Stimulated activated CD4-positive, alpha-beta T cell treated with anti-CD3 and anti-CD28 coated beads, Interleukin-1b, Interleukin-23, amount 100 ng/mL, for 4 hours (primary cell): ENCODE measurements at places on chromosomes 4 and X.

DNA sequence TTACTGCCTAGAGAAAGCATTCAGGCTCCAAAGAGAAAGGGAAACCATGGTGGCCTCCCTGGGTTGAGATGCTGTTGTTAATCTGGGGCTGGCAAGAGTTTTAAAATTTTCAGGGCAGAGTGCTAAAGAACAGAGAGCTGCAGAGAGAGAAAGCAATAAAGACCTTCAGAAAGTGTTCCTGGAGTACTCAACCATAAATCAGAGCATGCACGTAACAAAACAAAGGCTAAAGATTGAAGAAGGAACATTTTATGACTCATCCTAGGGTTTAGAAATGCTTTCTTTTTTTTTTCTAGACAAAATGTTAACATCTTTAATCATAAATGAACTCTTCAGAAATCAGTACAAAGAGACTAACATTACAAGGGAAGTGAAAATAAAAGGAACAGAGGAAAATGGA, 562.3 kb upstream of the NDST4 start:
- DNase-seq, result no peak

DNA sequence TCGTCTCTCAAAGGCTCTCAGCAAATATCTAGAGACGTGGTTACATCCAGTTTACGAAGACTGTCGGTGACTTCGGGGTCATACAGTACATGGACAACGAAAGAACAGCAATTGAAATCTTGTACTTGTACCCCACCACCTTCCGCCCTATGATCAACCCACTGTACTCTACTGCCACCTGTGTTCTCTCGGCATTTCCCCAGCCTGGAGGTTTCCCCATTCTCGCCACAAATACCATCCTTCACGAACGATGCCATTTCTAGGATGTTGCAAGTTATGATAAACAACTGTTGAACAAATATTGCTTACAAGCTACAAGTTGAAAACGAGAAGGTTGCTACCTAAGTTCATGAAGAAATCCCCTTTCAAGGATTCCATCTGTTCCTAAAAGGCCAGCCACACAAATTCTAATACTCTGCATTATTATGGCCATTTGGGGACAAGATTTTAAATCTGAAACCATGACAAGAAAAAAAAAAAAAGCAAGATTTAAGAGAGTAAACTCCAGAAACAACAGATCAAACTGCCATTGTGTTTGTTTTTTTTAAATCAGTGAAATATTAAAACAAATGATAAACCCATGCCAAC, 1.6 kb downstream of the APBB2 start:
- no peak for DNase-seq

- DNase-seq, result no peak
Observed at GRCh38 chr4:183544109-183544508, 39.3 kb downstream of the ING2 start.

DNA sequence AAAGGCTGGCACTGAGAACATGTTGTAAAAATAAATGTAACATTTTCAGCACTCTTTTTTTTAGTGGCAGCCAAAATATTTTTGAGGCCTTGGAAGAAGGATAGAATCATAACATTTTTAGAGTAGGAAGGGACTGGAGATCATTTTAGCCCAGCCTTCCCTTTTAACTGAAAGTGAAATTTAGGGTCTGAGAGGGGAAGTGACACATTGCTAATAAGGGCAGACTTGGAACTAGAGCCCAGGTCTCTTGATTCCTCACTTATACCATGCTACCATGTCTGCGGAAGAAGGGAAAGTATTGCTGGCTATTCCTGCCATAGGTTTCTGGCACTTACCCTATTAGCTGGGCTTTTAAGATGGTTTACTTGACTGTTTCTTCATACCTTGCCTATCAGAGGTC, 4.8 kb downstream of the WDR44 start:
- no peak for DNase-seq

DNA sequence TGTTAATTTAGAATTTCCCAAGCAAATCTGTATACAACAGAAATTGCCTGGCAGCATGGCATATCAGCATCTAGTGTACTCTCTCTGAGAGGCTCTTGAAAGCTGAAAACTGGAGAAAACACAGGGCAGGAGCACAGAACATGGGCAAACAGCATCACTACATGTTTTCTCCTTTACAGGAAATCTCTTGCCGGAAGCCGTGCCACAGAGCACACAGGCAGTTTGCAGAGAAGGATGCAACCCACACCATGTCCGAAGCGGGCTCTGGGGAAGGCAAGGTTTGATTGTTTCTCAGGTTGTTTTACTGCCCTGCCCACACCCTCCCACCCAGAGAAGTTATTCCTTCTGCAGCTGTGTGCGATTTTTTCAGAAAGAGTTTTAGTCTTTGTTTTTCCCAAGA, 41.1 kb upstream of the FAM9C start:
- no peak for DNase-seq

DNA sequence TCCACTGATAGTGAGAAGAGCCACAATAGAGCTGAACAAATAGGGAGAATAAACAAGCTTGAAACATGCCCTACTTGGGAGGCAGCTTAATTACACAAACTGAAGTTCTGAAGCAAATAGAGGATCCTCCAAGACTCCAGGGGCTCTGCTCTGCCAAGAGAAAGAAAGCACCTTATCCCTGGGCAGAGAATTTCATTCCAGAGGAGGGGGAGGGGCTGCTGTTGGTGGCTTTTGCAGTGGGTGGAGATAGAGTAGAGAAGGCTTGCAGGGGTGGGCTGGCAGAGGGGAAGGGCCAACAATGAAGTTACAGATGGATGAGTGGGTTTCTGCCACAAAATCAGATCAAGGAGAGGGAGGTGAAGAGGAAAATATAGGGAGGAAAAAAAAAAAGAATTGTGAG, 1.0 kb upstream of the LPAR4 start:
- no peak for DNase-seq

DNA sequence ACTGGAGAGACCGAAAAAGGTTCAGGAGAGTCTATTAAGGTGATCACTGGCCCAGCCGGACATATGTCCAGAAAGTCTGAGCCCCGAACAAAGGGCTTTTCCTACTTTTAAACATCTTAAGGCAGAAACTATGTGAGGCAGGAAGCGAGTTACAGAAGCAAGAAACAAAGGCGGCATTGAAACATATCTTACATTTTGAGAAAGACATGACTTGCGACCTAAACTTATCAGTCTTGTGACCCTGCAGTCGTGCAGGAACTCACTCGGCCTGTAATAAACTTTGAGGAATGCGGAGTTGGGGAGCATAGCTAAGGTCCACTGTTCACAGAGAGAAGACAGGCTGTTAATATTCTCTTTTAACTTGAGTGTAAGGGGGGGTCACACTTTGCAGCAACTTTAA, 158.7 kb downstream of the TBX22 start:
- no peak for DNase-seq

- DNase-seq, result no peak
Observed at GRCh38 chr4:135250040-135250439, 1048.5 kb upstream of the PABPC4L start.

GRCh38 chrX:39969099-39969818, 128.5 kb downstream of the BCOR start:
- no peak for DNase-seq

GRCh38 chrX:154487518-154488290, 1.3 kb upstream of the UBL4A start:
- DNase-seq, result no peak

GRCh38 chr4:653831-654502, 20.1 kb downstream of the ATP5ME start:
- DNase-seq, result no peak

DNA sequence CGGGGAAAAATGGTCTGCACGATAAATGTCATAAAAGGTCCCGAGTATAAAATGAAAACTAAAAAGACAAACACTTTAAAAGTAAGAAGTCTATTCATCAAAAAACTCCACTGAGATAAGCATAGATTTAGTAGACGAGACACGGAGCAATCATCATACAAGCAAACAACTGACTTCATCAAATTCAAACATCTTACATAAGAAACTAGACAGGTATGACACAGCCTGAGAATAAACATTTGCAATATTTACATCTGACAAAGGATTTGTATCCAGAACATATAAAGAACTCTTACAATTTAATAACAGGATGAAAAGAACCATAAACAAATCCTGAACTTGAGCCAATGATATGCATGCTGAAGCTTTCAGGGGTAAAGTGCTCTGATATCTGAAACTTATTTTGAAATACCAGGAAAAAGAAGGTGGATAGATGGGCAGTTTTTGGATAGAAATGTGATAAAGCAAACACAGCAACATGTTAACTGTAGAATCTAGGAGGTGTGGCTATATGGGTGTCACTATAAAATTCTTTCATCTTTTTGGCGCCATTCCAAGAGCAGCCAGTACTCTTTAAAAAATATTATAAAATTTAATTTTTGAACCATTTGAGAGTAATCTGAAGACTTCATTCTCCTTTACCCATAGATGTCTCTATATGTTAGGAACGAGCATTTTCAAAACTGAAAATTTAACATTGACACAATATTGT, 12.0 kb downstream of the MPP1 start:
- no peak for DNase-seq

GRCh38 chr4:39820186-39820585, 122.2 kb downstream of the UBE2K start:
- no peak for DNase-seq
